ENCODE measurements at places on chromosomes 4 and X.
A peak's percentile ranks its signal among the peaks of the same experiment; 100 is the strongest.

GRCh38 chrX:134761788-134762187 is 103.5 kb upstream of the PLAC1 start:
- peak; percentile 46 for DNase-seq

GRCh38 chrX:16199343-16199742 is 32.1 kb downstream of the MAGEB17 start:
- DNase-seq = no peak

DNA sequence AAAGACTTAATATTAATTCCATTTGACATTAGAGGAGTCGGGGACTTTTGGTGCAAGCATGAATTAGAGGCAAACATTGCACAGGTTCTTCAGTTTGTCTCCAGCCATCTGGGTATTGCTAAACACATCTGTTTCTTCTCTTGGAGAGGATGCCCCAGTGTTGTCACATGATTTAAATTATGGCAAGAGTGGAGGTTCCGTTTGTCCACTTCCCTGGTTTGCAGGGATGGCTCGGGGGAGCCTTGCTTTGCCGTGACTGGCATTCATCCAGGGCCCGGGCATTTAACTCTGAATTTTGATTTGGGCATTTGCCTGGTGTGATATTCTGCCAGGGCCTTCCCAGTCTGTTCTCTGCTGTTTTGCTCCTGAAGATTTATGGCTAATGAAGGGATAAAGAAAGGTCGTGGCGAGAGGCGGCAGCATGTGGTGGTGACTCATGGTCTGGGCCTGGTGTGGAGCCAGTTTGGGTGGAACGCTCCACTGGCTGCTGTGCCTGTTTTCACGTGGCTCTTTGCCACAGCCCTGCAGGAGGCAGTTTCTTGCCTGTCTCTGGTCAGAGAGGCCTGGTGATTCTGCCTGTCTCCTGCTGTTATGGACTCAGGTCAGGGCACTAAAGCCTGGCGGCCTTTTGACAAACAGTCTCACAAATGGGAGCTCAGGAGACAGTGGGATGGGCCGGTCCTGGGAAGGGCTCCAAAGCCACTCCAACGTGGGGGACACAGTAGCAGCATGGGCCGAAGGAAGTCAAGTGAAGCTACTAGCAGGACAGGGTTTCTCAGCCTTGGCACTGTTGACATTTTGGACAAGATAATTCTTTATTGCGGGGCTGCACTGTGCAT is 99.4 kb upstream of the PGRMC2 start:
- DNase-seq = peak; percentile 14

DNA sequence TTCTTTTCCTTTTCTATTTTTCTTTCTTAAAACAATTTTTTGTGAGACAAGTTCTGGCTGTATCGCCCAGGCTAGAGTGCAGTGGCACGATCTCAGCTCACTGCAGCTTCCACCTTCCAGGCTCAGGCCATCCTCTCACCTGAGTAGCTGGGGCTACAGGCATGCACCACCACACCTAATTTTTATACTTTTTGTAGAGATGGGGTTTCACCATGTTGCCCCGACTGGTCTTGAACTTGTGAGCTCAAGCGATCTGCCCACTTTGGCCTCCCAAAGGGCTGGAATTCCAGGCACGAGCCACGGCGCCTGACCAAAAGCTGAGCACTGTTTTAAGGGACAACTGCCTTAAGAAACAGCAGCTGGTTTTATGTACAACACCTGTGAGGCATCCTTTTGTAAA is 9.3 kb upstream of the NAT8L start:
- DNase-seq = no peak

GRCh38 chrX:38868941-38869401 is 67.7 kb downstream of the MID1IP1 start:
- peak; percentile 78 for DNase-seq

DNA sequence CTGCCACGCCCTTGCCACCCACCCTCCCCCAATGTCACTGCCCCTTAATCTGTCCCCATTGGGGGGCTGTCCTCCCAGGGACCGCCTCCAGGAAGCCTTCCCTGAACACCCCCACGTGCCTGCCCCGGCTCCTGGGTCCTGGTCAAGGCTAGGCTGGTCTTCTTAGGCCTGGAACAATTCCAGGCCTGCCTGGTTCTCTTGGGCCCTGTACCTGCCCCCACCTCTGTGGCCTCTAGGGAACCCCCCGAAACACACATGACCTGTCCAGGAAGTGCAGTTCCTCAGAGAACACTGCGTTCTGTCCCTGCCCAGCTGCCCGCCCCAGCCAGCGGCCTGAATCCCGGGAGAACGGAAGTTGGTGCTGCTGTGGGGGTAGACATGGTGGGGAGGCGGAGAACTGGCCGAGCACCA is 5.1 kb downstream of the MXD4 start:
- no peak for DNase-seq

GRCh38 chrX:8272821-8273220 is 101.8 kb upstream of the VCX2 start:
- no peak for DNase-seq

GRCh38 chr4:1318488-1319213 is 28.4 kb upstream of the UVSSA start:
- DNase-seq = no peak

DNA sequence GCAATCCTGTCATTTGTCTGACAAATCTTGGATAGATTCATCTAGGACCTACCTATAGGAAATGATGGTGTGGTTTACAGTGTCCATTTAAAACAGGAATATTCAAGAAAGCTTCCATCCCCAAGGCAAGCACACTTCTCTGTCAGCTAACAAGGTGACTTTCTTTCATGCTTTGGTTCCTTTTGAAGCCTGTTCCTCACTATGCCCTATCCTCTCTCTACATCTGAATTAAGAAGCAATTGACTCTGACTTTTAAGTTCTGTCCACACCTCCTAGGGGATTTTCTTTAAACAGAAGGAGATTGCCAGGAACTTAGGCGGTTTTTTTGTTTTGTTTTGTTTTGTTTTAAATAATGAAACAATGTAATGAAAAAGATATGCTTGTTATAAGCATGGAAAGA is 1181.4 kb upstream of the TENM3 start:
- DNase-seq = no peak

GRCh38 chrX:57929373-57929772 is 19.1 kb upstream of the ZXDA start:
- peak; percentile 66 for DNase-seq

GRCh38 chrX:41789374-41789773 is 65.4 kb downstream of the GPR82 start:
- no peak for DNase-seq

DNA sequence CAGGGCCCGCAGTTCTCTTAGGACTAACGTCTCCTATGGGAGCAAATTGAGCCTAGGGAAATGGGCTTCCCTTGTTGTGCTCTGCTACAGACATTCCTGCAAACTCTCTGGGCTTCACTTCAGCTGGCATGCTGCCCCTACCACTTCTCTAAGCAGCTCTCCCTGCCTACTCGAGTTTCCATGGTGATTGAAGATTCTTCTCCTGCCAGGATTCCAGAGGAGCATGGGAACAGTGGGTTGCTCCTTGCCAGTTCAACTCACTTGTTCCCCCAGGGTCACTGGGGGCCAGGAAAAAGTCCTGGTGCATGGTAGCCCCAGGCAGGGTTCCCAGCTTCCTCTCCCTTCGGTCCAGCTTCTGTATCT is 21.1 kb upstream of the WDR17 start:
- no peak for DNase-seq

GRCh38 chr4:38681281-38681991 is 17.4 kb downstream of the KLF3 start:
- no peak for DNase-seq

- no peak for DNase-seq
Measured at GRCh38 chr4:138851391-138852335, 163.9 kb upstream of the NOCT start.

DNA sequence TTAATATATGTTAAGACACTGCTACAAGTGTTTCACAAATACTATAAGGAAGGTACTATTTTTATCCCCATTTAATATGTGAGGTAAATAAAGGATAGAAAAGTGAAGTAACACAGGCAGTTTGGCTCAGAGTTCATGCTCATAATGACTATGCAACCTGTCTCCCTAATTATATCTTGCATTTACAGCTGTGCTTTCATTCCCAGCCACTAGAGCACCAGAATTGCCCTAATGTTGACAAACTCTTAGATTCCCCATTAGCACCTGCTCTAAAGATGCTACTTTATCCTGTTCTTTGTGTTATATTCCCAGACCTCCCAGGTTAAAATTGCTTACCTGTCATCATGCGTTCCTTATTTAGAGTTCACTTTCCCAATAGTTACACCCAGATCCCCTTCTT is 833.6 kb downstream of the CCSER1 start:
- no peak for DNase-seq

GRCh38 chr4:911221-911751 is 20.8 kb downstream of the GAK start:
- no peak for DNase-seq

DNA sequence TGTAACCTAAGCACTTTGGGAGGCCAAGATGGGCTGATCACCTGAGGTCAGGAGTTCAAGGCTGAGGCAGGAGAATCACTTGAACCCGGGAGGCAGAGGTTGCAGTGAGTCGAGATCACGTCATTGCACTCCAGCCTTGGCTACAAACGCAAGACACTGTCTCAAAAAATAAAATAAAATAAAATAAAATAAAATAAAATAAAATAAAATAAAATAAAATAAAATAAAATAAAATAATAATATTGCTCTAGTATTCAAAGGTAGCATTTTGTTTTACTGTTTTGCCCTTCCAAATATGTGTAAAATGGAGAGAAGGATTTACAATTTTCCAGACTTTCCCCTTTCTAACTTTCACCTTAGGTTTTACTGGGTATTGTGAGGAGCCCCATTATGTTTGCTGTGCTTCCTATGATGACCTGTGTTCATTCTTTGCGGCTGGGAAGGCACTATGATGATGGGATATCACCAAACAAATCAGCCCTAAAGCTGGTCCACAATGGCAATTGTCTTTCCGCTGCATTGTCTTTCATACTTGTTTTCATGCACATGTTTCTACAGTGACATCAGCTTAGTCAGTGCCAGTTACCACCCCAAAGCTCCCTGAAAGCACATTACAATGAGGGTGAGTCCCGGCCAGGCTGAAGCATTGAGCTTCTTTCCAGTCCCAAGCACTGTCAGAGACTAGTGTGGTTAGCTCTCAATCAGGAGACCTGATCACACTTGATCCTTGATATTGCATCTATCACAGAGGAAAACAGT is 50.8 kb downstream of the DTHD1 start:
- no peak for DNase-seq

DNA sequence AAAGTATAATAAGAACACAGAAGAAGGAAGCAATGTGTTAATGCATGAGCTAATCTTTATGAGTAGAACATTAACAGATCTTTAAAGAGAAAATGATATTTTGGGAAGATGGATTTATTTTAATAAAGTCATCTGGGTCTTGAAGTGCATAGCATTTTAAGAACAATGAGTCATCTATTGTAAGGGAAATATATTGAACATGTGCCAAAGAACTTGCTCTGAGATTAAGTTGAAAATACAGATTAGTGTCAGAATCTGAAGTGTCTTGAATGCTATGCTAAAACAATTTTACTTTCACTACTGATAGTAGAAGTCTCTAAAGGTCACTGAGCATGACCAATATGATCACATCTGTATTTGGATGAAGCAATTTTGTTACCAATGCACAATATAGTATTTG is 776.7 kb upstream of the GRID2 start:
- no peak for DNase-seq

GRCh38 chr4:25439918-25440477 is 62.9 kb downstream of the ANAPC4 start:
- DNase-seq = peak; percentile 76

All from NB4 (cell line).